ENCODE measurements at places on chromosomes 1 and 21.

DNA sequence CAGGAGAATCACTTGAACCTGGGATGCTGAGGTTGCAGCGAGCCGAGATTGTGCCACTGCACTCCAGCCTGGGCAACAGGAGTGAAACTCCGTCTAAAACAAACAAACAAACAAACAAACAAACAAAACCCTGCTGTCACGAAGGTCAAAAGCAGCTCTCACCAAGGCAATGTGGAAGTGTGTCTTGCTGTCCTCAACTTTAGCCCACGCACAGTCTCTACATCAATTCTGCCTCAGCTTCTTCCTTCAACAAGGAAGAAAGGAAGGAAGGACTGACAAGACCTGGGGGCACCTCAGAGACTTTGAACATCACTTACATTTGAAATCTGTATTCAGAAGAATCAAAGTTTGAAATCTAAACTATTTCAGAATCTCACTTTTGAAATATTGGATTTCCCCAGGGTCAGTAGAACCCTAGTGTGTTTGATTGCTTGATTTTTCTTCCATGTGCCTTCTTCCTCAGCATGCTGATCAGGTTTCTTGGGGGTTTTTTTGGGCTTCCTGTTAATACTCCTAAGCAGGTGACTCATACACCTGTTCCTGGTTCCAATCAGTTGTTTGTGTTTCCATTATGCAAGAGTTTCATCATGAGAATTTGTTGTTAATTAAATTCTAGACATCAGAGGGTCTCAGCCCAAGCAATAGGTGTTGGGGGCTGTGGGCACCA is 6.5 kb upstream of the CSTB start:
- no peaks in the 10 kb centered on the region for H3K36me3 ChIP-seq
- H3K27me3 ChIP-seq: no peaks in the 10 kb centered on the region

- no peaks in the 10 kb centered on the region for H3K36me3 ChIP-seq
- no peak for DNase-seq
- H3K4me1 ChIP-seq: no peaks in the 10 kb centered on the region
- no peaks in the 10 kb centered on the region for H3K27me3 ChIP-seq
- no peak overlapping the region for H3K4me3 ChIP-seq
Observed at GRCh38 chr1:48947761-48948537, 171.3 kb upstream of the BEND5 start.

DNA sequence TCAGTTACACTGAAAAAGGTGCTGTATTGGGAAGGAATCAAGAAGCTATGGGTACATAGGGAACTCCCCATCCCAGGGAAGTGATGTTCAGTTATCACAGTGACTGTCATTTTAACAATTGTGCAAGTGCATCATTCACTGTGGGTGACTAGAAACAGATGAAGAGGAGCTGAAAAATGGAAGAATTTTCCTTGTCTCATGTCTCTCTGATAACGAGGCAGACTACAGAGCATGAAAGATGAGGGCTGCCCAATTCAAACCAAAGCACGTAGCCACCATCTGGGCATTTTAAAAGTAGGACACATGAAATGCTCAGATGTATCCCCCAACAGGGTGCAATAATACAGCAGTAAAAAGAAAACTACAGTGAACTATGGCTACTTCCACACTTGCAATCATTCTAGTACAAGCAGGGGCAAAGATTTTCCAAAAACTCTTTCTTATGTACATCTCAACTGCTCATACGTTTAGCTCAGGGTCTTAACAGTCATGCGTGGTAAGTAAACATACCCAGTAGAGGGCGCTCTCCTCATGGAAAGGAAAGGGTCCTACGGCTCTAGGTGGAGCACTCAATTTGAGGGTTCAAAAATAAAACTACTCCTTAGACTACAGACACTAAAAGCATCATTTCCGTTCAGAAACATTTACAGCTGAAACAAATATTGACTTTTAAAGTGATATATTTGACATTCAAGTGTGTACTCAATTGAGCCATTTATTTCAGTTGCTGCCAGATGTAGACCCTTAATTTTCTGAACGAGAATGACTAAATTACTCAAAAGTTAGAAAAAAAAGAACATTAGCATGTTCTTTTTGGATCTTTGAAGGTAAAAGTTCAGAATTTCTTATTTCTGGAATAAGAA is 143.2 kb downstream of the KCTD3 start:
- no peak overlapping the region for H3K4me3 ChIP-seq
- H3K36me3 ChIP-seq: no peaks in the 10 kb centered on the region
- H3K27me3 ChIP-seq: no peaks in the 10 kb centered on the region
- no peak for DNase-seq

- DNase-seq: no peak
- H3K27me3 ChIP-seq: peaks cover 4% of the 10 kb centered on the region
- no peaks in the 10 kb centered on the region for H3K36me3 ChIP-seq
Observed at GRCh38 chr1:46784666-46785065, 14.2 kb upstream of the CYP4B1 start.

DNA sequence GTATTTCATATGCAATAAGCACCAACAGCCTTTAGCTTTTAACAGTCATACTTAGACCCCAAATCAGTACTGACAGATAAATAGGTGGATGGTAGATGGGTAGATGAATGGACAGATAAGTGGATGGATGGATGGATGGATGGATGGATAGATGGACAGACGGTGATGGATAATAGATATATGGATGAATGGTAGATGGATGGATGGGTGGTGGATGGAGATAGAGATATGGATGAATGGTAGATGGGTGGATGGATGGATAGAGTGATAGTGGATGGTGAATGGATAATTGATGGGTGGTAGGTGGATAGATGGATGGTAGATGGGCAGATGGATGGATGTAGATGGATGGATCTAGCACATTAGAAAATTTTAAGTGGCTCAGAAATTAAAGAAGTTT is 62.5 kb downstream of the TIAM1 start:
- no peak overlapping the region for H3K27ac ChIP-seq
- DNase-seq: no peak
- H3K27me3 ChIP-seq: no peaks in the 10 kb centered on the region
- H3K4me3 ChIP-seq: no peak overlapping the region
- no peaks in the 10 kb centered on the region for H3K36me3 ChIP-seq

DNA sequence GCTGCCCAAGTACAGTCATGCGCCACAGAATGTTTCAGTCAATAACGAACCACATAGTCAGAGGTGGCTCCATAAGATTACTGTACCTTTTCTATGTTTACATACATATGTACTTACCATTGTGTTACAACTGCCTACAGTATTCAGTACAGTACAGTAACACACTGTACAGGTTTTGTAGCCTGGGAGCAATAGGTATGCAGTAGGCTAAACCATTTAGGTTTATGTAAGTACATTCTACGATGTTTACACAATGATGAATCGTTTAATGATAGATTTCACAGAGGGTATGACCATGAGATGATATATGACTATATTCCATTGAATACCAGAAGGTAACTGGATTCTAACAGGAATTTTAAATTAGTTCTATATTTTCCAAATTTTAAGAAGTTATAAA is 10.5 kb downstream of the YY1AP1 start:
- peaks cover 74% of the 10 kb centered on the region for H3K36me3 ChIP-seq
- no peaks in the 10 kb centered on the region for H3K4me1 ChIP-seq
- H3K4me3 ChIP-seq: no peak overlapping the region
- no peak for DNase-seq
- H3K27ac ChIP-seq: no peak overlapping the region

GRCh38 chr1:175842550-175842949 is 99.2 kb upstream of the TNR start:
- H3K36me3 ChIP-seq: no peaks in the 10 kb centered on the region
- peaks cover 5% of the 10 kb centered on the region for H3K27me3 ChIP-seq
- no peak for DNase-seq

GRCh38 chr1:38153066-38153777 is 106.6 kb upstream of the POU3F1 start:
- no peak overlapping the region for H3K4me3 ChIP-seq
- no peak for DNase-seq
- no peaks in the 10 kb centered on the region for H3K27me3 ChIP-seq
- H3K36me3 ChIP-seq: no peaks in the 10 kb centered on the region

DNA sequence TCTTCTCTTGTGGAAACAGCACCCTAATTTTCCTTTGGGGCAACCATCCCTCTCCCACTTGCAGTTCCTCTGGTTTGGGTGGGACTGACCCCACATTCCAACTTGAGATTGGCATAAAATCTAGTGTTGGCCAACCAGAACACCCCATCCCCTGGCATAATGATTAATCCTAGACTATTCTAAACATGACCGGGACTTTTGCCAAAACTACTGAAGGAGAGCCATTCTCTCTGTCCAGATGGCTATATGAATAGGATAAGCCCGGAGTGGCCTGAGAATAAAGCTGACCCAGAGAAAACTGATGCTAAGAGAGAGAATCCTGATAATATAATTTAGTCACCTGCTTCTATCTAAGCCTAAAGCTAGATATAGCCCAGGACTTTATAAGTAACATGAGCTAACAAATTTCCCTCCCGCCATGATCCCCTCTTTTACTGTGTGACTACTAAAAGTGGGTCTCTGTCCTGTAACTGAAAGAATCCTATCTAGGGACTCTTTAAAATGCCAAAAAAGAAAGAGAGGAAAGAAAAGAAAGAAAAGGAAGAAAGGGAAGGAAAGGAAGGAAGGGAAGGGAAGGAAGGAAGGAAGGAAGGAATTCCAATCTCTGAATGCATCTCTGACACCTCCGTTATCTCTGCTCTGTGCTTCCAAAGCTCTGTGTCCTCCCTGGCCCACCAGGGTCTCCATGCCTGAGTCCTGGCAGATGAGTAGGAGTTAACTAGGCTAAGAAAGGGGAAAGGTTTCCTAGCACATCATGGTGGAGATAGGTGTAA is 28.0 kb upstream of the NRDC start:
- no peak for DNase-seq
- no peaks in the 10 kb centered on the region for H3K27me3 ChIP-seq
- H3K4me1 ChIP-seq: peaks cover 6% of the 10 kb centered on the region
- no peak overlapping the region for H3K4me3 ChIP-seq
- no peaks in the 10 kb centered on the region for H3K36me3 ChIP-seq

GRCh38 chr1:9253453-9254105 is 19.0 kb downstream of the H6PD start:
- no peak overlapping the region for H3K4me3 ChIP-seq
- DNase-seq: no peak
- peaks cover 14% of the 10 kb centered on the region for H3K4me1 ChIP-seq
- H3K27me3 ChIP-seq: no peaks in the 10 kb centered on the region

- H3K36me3 ChIP-seq: no peaks in the 10 kb centered on the region
- no peaks in the 10 kb centered on the region for H3K4me1 ChIP-seq
- no peak overlapping the region for H3K4me3 ChIP-seq
- peaks cover 6% of the 10 kb centered on the region for H3K27me3 ChIP-seq
Observed at GRCh38 chr21:31938330-31939301, 65.8 kb downstream of the HUNK start.

DNA sequence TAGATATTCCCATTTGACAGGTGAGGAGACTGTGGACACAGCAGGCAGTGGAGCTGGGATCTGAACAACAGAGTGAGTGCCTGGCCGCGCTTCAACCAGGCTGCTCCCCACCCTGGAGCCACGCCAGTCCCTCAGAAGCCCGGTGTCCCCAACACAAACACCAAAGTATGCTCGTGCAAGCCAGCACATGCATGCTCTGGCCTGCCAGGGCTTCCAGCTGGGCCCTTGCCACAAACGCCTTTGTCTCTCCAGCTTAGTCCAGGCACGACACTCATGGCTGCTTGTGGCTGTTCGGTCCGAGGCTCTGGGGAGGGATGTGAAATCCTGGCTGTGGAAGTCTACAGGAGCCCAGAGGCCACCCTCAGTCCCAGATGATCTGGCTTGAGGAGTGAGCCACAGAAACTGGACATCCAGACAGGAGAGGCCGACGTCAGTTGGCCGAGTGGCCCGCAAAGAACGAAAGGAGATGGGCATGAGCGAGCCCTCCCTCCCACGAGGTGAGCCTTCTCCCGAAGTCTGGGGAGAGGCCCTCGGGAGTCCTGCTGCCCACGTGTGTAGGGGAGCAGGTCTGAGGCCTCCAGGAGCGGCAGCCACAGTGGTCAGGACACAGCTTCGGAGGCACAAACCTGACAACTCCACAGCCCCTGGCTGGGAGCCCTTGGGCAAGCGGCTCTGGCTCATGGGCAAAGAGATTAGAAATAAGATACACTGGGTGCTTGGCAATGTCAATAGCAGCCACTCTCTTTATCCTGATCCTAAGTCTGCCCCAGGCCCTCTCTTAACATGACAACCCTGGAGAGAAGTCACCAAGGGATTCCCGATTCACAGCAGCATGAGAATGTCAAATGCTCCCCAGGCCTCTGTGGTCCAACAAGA is 117.1 kb upstream of the IFFO2 start:
- peak overlapping the region; percentile 44 for H3K27ac ChIP-seq
- no peak overlapping the region for H3K4me3 ChIP-seq
- H3K27me3 ChIP-seq: no peaks in the 10 kb centered on the region
- H3K4me1 ChIP-seq: peaks cover 72% of the 10 kb centered on the region

- H3K4me1 ChIP-seq: peaks cover 24% of the 10 kb centered on the region
- no peak overlapping the region for H3K27ac ChIP-seq
- H3K27me3 ChIP-seq: no peaks in the 10 kb centered on the region
- H3K36me3 ChIP-seq: no peaks in the 10 kb centered on the region
- no peak for DNase-seq
- no peak overlapping the region for H3K4me3 ChIP-seq
Observed at GRCh38 chr1:165423136-165423535, 21.8 kb downstream of the RXRG start.

- H3K27me3 ChIP-seq: no peaks in the 10 kb centered on the region
- no peak overlapping the region for H3K27ac ChIP-seq
- H3K4me1 ChIP-seq: no peaks in the 10 kb centered on the region
- no peaks in the 10 kb centered on the region for H3K36me3 ChIP-seq
- DNase-seq: no peak
Observed at GRCh38 chr21:14718951-14719350, 172.8 kb upstream of the SAMSN1 start.

GRCh38 chr1:156911577-156912298 is 8.7 kb upstream of the LRRC71 start:
- H3K4me3 ChIP-seq: no peak overlapping the region
- H3K4me1 ChIP-seq: no peaks in the 10 kb centered on the region
- H3K27me3 ChIP-seq: peaks cover 6% of the 10 kb centered on the region

DNA sequence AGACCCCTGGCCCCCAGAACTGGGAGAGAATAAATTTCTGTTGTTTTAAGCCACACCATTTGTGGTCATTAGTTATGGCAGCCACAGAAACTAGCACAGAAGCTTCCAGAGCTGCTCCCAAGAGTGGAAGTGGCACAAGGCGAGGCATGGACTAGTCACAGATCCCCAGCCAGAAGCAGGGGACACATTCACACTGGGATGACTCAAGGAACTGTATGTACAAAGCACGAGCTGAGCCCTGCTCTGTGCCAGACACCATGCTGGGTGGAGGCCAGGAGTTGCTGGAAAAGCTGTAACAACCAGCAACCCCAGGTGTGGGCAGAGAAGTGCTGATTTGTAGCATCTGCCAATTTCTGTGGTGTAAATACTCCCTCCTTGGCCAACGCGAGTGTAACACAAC is 55.6 kb downstream of the TCP10L start:
- H3K27me3 ChIP-seq: no peaks in the 10 kb centered on the region
- DNase-seq: no peak
- H3K36me3 ChIP-seq: no peaks in the 10 kb centered on the region

DNA sequence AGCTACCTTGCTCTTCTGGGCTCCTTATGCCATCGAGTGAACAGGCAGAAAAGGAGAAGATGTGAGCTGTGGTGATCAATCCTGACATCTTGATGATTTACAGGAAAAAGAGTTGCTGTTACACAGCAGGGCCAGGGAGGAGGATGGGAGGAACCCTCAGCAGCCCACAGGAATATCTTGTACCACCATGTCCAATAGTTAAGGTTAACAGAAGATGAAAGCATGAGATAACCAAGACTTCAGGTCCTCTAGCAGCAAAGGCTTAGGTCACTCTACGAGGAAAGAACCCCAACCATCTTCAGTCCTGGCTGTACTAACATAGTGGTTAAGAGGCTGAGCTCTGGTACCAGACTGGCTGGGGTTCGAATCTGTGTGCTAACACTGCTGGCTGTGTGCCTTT is 12.1 kb upstream of the SELENBP1 start:
- no peaks in the 10 kb centered on the region for H3K27me3 ChIP-seq
- no peaks in the 10 kb centered on the region for H3K36me3 ChIP-seq
- no peaks in the 10 kb centered on the region for H3K4me1 ChIP-seq
- no peak overlapping the region for H3K27ac ChIP-seq
